NCI-H2227 treated with DMSO at 0.1 percent for 48 hours (cell line): ENCODE measurements at places on chromosomes 4 and X.

DNA sequence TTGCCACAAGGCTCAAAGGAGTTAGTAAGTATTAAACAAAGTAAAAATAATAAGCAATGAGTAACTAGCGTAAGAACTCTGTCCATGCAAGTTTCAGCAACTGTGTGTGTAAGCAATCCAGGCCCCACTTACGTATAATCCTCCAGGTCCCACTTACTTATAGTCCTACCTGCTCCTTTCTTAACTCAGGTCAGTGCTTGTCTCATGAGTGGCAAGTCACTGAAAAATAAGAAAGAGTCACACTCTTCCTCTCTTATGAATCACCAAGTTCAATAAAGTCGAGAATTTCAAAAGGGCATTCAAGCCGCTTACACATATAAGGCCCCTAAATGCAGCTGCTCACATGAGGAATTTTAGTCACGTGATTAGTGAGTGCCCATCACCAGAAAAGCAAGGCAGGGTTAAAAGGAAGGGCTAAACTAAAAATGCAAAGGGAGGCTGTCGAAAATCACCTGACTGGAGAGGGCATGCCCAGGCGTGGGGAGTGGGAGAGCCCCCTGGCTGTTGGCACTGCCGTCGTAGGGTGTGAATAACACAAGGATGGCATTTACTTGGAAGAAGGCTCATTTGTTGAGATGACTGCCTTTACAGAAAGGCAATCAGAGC lies 58.2 kb downstream of the ZNF827 start:
- DNase-seq: no peak

- no peak for DNase-seq
Observed at GRCh38 chr4:183304067-183304466, 16.0 kb downstream of the CLDN22 start.

DNA sequence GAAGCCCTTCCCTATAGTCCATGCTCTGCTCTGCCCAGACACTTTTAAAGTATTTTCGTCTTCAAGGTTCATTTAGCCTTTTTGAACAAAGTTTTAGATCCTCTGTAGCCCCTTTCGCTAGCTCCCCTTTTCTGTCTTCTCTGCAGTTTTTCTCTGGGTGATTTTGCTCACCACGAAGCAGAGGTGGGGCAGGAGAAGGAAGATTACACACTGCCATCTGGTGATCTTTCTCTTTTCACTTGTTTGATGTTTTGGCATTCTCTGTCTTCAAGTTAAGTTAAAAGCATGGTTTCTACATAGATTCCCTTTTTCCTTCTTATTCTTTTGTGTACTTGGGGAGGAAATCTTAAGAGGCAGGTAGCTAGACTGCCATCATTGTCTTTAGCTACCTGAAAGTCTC lies 43.9 kb downstream of the CC2D2A start:
- DNase-seq: no peak

- DNase-seq: no peak
Observed at GRCh38 chr4:61933527-61933926, 733.4 kb downstream of the ADGRL3 start.

DNA sequence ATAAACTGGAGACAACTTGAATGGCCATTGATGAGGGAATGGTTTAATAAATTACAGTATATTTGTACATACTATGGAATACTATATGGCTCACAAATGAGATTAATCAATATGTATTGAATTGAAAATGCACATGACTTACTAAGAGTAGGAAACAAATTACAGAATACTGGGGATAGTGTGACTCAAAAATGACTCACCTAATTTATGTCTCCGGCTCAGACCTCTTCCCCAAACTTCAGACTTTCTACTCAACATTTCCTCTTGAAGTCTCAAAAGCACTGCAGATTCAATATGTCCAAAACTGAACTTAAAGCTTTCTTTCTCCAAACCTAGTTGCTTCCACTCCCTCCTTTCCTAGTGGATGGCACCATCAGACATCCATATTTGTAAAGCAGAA lies 28.8 kb upstream of the GRIA3 start:
- no peak for DNase-seq

DNA sequence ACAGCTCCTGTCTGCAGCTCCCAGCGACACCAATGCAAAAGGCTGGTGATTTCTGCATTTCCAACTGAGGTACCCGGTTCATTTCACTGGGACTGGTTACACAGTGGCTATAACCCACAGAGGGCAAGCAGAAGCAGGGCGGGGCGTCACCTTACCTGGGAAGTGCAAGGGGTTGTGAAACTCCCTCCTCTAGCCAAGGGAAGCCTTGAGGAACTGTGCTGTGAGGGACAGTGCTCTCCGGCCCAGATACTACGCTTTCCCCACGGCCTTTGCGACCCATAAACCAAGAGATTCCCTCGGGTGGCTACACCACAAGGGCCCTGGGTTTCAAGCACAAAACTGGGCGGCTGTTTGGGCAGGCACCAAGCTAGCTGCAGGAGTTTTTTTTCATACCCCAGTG lies 218.9 kb downstream of the PPP3CA start:
- no peak for DNase-seq
